ENCODE measurements at places on chromosomes 7 and 10.

DNA sequence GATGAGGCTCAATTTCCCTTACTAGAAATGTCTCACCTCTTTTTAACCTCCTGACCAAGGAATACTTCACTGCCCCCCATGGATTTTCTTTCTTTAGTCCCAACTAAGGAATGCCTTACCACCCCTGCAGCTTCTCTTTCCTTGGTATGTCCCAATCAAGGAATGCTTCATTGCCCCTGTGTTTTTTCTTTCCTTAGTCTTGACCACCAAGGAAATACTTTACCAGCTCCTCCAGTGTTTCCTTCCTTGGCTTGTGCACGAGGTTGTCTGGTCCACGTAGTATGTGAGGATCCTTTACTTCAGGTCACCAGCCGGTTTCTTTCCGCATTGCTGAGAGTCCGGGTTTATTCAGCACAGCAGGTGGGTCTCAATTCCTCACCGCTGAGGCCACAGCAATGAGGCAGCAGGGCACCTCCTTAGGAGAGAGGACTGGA is 59.3 kb downstream of the CYP2C9 start:
- DNase-seq: no peak

GRCh38 chr7:134200970-134201369 is 73.8 kb downstream of the LRGUK start:
- DNase-seq: no peak

- no peak for DNase-seq
Observed at GRCh38 chr7:77269360-77270093, 69.9 kb upstream of the FGL2 start.

DNA sequence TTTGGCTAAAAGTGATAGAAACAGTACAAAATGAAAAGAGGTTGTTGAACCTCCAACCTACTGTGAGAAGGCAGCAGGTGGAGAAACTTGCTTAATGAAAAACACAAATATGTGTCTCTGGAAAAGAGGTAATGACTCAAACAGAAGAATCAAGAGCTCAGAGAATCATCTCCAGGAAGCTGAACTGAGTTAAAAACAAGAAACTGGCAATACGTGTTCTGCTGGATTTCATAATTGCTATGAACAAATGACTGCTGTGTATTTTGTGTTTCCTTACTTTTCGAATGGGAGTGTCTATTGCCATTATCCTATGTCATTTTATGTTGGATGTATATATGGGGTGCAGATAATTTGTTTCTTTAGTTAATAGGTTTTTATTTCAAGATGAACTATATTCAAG is 401.1 kb downstream of the DGKB start:
- no peak for DNase-seq

DNA sequence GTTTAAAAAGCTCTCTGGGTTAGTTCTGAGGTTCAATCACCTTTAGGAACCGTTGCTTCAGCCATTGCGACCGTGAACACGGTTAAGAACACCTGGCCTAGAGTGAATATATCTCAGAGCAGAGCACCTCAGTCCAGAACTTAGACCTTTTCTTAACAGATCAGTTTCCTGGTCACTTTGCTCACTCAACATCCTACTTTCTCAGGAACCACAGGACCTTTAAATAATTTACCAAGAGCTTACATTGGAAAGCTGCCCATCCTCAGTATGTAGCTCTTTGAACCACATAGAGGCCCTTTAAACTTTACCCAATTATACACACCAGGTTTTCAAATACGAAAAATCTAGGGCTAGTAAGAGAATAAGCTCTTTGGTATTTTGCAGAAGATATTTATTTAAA is 153.2 kb downstream of the NRBF2 start:
- DNase-seq: no peak

DNA sequence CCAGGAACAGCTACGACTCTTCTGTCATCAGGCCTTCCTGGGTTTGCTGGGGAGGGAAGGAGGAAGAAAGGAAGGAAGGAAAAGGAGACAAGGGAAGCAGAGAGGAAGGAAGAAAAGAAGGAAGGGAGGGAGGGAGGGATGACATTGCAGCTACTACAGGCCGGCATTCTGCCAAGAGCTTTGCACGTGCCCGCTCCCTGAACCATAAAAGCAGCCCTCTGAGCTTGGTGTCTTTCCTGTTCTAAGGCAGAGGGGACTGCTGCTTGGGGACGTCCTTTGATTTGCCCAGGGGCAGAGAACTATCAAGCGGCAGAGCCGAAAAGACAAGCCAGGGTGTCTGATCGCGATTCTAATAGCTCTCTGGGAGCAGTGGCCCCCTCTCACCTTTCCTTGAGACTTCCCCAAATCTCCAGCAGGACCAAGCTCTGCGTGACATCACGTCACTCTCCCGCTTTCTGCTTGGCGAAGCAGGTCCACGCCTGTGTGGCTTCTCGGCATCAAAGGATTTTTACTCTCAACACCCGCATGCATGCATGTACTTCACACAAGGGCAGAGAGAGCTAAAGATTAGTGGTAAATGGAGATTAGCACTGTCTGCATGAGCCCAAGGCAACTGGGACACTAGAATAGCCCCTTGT is 167.8 kb upstream of the AUTS2 start:
- DNase-seq: no peak

DNA sequence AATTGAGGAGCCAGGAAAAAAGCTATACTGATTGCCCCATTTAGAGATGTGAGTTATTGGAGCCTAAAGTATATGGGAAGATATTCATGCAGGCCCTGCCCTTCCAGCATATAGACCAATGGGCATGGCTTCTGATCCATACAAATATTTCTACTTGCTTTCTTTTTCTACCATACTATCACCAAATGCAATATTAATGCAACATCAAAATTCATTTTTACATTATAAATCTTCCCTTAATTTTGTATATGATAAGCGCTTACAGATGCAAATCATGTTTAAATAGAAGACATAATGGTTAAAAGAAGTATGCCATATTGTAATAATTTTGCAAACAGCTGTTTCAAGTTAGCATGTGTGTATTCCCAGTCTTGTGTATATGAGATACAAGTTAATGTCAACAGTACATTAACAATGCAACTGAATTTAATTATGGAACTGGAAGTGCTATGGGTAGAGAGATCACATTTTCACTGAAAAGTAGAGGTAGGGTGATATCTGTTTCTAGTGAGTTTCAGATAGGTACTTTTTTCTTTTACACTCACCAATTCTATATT is 24.6 kb upstream of the WNT16 start:
- no peak for DNase-seq

GRCh38 chr7:141227454-141227853 is 153.6 kb downstream of the TMEM178B start:
- no peak for DNase-seq

DNA sequence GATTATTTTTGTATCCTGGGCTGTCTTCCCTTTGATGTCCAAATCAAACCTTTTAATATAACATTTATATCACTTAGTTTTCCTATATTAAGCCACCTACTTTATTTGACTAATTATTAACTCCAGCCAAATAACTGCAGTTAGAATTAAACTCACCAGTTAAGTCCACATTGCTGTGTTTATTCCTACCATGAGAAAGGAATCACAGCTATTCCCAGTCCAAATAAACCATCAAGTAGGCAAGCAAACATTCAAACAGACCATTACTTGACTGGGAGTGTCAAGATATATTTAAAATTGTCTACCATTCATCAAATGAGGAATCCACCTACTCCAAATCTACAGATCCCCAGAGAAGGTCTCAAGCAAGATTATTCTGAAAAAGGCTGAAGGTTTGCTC is 22.4 kb downstream of the PDE1C start:
- DNase-seq: no peak

DNA sequence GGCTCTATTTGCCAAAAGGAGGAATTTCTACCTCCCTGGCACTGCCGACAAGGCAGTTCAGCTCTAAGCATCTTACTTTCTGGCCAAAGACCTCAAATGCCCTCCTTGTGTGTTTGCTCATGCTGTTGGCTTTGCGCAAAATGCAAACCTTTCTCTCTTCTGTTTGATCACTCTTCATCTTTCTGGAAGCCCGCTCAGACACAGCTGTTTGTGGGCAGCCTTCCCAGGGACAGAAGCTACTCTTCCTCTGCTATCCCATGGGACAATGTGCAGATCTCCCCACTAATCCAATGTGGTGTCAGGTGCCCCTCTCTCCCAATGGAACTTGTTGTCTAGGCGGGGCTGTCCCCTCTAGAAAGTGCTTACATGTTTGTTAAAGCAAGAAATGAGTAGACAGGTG is 278.7 kb downstream of the CCSER2 start:
- no peak for DNase-seq

DNA sequence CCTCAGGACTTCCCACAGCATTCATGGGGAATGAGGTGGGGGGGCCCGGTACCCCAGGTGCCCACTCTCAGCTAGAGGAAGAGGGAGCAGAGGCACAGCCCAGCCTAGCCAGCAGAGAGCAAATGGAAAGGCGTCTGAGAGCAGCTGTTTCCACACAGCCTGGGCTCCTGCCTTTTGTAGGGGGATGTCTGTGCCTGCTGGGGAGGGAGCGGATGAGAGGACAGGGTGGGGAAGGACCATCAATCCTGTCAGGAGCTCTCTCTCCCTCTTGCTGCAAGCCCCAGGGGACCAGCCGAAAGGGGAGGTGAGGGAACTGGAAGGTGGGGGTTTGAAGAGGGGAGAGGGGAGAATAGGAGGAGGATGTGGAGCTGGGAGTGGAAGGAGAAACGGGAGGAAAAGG is at the start of gene PKD2L1:
TSS of gene PKD2L1 (minus strand) at position 150 of the 400 bp plus-strand sequence. CDS start at position 25, 125 bp downstream.
- DNase-seq: no peak

- no peak for DNase-seq
Observed at GRCh38 chr10:7337431-7338171, 73.2 kb downstream of the SFMBT2 start.

- no peak for DNase-seq
Observed at GRCh38 chr7:142554560-142555532, 194.4 kb upstream of the PRSS1 start.

- DNase-seq: no peak
Observed at GRCh38 chr7:151250181-151251132, 2.0 kb upstream of the SMARCD3 start.

DNA sequence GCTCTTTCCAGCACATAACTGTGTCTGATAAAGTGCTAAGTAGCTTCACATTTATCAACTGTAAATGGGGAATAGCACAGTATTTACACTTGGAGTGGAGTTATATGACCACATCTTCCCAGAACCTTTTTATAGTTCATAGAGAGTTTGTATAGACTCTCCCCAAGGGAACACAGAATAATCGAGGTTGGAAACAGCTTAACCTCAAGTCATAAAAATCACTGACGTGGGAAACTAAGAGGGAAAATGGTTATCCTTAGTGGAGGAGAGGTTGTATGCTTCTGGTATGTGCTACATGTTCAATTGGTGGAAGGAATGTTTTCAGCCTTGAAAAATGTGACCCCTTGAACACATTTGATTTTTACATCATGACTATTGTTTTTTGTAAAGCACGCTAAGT is 167.9 kb upstream of the KIAA1217 start:
- no peak for DNase-seq

DNA sequence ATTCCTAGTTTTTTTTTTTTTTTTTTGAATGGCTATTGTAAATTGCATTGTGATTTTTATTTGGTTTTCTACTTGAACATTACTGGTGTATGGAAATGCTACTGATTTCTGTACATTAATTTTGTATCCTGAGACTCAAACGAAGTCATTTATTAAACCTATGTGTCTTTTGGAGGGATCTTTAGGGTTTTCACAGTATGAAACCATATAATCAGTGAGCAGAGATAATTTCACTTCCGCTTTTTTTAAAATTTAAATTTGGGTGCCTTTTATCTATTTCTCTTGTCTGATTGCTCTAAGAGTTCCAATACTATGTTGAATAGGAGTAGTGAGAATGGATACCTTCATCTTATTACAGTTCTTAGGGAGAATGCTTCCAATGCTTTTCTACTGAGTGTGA is 102.7 kb downstream of the ZWINT start:
- no peak for DNase-seq

- DNase-seq: no peak
Observed at GRCh38 chr10:63633677-63634487, 112.7 kb downstream of the REEP3 start.

GRCh38 chr7:55441774-55442522 is 76.8 kb downstream of the LANCL2 start:
- DNase-seq: no peak

- no peak for DNase-seq
Observed at GRCh38 chr10:27779462-27780015, 33.9 kb upstream of the MKX start.

DNA sequence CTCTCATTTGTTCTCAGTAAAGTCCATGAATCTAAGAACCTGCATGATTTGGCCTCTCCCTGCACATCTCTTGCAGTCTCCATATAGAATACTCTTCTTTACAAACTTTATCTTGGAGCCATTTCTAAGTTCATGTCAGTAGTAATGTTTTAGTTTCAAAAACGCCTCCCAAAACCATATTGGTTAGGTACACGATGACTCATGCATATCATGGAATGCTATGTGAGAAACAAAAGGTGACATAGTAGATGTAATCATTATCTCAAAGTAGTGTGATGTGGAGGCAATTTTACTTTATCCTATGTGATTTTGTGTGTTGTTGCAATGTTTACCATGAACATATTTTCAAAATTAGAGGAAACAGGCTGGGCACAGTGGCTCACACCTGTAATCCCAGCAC is 520.7 kb downstream of the KCNMA1 start:
- no peak for DNase-seq

DNA sequence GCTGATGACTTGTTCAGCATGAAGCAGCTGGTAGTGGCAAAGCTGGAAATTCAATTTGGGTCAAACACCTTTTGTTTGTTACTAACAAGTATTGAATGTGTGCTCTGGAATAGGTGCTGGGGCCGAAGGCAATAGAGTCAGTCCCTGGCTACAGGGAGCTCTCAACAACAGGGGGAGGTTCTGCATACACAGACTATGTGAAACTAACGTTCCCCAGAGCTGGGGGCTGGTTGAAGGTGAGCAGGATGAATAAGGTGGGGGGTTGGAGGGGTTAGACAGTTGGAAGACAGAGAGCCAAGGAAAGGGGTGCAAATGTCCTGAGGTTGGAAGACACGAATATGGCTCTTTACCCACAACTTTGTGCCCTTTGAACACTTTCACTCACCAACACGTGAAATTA is 84.1 kb upstream of the PLPP4 start:
- no peak for DNase-seq

- DNase-seq: no peak
Observed at GRCh38 chr10:100873146-100873826, 39.5 kb upstream of the SLF2 start.

- DNase-seq: no peak
Observed at GRCh38 chr10:46523119-46523961, 33.1 kb downstream of the GPRIN2 start.

Measured in stimulated activated CD8-positive, alpha-beta memory T cell treated with anti-CD3 and anti-CD28 coated beads, Interleukin-4, amount 100 ng/mL, for 4 hours (primary cell).